Natural killer cell (primary cell): ENCODE measurements at places on chromosomes 13 and 19.

GRCh38 chr13:60258349-60258748 lies 94.6 kb upstream of the DIAPH3 start:
- no peak overlapping the region for H3K27ac ChIP-seq
- DNase-seq, result no peak
- H3K4me3 ChIP-seq, result no peak overlapping the region
- H3K4me1 ChIP-seq, result no peaks in the 10 kb centered on the region

GRCh38 chr13:43354153-43354945 lies 331.0 kb downstream of the DNAJC15 start:
- peaks cover 5% of the 10 kb centered on the region for H3K4me1 ChIP-seq
- DNase-seq, result no peak
- H3K36me3 ChIP-seq, result no peaks in the 10 kb centered on the region
- no peak overlapping the region for H3K4me3 ChIP-seq

DNA sequence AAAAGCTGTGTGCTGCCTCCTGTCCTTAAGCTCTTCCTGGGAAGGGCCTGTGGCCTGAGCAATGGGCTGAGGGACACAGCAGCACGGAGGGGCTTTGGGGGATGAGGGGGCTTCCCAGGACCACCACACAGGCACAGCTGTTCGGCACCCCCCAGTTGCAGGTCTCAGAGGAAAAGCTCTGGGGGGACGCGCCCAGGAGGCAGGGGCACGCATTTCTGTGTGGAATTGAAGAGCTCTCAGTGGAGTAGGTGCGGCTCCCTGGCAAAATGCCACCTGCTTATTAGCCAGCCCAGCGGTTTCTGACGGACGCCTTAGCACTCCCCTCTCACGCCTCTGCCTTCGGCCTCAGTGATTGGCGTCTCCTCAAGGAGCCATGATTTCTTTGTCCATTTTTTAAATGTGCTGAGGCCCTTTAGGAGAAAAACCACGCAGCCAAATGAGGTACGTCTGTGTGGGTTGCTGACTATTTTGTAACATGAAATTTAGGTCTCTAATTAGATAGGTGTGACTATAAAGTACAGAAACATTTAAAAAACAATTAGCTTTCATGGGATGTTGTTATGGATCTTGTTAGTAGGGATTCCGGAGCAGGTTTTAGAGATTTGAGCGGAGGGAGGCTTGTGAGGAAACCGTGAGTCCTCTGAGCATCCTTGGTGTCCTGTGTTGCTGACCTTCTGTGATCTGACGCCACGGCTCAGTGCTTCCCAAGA lies 4.0 kb downstream of the MCF2L start:
- no peak overlapping the region for H3K4me3 ChIP-seq
- peaks cover 13% of the 10 kb centered on the region for H3K4me1 ChIP-seq
- H3K27me3 ChIP-seq, result peaks cover 8% of the 10 kb centered on the region
- H3K36me3 ChIP-seq, result no peaks in the 10 kb centered on the region
- no peak overlapping the region for H3K27ac ChIP-seq
- no peak for DNase-seq

DNA sequence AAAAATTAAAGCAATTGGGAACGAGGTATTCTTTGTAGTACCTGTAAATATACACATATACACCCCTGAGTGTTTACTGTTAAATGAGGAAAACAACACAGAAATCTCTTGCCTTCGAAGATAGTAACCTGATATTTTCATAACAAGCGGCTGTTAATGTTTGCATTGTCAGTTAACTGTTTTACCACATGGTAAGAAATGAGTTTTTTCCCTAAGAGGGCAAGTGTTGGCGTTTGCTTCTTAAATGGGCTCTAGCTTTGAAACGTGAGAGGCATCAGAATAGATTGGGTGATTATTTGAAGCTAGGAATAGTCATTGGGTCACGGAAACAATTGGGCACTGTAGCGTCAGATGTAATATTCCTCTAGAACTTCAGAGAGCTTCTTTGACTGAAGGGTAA lies 22.0 kb upstream of the UPF3A start:
- H3K4me3 ChIP-seq, result no peak overlapping the region
- DNase-seq, result no peak
- peaks cover 69% of the 10 kb centered on the region for H3K36me3 ChIP-seq
